ENCODE measurements at places on chromosomes 6 and 20.
A peak's percentile ranks its signal among the peaks of the same experiment; 100 is the strongest.

- no peak for DNase-seq
Measured at GRCh38 chr6:70110126-70111022, 192.5 kb downstream of the COL9A1 start.

DNA sequence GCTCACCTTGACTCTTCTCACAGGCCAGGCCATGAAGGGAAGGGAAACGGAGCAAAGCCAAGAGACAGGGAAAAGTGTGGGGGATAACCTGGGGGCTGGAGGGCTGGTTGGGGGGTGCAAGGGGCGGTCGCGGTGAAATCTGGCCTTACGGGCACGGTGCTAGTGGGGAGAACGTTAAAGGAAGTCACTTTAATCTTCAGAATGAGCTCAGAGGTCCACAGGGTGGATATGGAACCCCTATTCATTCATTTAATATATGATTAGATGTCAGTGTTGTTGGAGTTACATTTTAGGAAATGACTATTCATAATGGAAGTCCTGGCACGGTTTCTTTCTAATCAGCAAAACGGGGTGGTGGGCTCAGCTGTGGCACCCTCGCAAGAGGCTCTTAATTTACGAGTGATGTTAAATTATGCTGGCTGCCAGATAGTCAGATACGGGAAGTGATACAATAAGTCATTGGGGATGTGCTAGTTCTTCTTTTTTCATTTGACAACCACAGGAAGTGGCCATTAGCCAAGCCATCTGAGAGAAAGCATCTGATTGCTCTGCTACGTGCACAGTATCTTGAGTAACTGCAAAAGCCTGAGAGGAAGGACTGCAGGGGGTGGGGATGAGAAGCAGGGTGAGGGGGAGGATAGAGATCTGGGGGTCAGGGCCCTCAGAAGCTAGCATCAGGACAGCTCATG, 253.0 kb downstream of the QKI start:
- DNase-seq: peak; percentile 92

GRCh38 chr6:114247101-114247500, 95.7 kb downstream of the HS3ST5 start:
- no peak for DNase-seq

DNA sequence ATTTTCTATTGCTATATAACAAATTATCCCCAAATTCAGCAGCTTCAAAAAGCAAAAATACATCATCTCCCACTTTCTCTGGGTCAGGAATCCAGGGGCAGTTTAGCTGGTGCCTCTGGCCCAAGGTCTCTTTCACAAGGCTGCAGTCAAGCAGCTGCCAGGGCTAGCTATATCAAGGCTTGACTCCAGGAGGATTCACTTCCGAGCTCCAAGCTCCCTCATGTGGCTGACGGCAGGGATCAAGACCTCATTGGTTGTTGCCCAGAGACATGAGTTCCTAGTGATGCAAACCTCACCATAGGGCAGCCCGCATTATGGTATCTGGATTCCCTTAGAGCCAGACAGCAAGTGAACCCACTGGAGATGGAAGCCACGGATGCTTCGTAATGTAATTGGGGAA, 1.3 kb upstream of the VNN1 start:
- peak; percentile 89 for DNase-seq

DNA sequence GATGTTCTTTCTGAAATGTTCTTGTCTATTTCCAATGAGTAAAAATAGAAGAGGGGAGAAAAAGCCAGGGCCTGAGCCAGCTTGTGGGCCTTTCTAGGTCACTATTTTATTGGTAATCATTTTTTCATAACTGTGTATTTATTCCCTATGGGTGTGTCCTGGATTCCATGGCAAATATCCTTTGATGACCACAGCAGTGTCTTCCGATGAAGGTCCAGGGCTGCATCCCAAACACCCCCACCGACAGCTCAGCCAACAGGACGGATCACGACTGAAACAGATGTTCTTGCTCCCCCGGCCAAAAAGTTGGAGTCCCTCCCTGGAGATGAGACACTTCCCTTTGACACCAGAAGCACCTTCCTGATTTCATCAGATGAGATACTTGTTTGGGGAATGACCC, 105.4 kb upstream of the PLEKHG1 start:
- DNase-seq: no peak

GRCh38 chr6:79842376-79843040, 104.8 kb downstream of the ELOVL4 start:
- no peak for DNase-seq

DNA sequence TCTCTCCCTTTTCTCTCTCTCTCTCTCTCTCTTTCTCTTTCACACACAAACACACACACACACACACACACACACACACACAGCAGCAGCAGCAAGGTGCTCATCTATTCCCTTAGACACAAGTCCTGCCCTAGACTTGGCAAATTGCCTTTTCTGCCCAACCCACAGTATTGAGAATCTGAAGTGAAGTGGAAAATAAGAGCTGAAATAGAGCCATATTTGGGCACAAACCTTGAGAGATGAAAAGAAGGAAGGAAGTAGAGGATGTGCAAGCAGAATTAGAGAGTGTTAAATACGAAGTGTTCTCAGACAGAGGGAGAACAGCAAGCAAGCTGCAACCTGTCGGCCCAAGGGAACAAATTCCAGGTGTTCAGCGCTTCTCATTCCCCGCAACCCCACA, 557.5 kb upstream of the NOX3 start:
- DNase-seq: no peak

DNA sequence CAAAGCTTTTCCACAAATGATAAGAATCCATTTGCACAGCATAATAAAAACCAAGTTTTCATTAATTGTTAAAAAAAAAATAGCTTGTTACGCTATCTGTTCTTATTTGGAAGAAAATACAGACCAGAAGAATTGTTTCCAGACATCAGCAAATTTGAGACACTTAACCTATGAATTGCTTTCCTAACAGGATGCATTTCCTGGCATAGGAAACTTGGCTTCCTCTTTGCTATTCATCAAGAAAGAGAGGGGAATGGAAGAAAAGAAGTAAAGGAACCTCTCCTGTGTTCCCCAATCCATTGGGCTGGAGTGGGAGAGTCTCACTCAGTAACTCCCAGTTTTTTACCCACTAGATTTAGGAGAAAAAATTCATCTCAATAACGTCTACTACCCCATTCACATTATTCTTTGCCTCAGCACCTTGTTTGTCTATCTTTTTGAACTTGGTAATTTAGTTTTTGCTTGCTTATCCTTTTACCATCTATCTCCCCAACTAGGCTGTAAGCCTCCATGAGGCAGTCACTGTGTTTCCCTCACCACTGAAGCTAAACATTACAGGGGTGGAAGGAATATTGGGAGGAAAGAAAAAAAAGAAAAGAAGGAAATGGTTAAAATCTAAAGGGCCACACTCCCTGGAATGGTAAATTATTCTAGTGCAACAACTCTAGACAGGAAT, 150.3 kb downstream of the COL21A1 start:
- no peak for DNase-seq

DNA sequence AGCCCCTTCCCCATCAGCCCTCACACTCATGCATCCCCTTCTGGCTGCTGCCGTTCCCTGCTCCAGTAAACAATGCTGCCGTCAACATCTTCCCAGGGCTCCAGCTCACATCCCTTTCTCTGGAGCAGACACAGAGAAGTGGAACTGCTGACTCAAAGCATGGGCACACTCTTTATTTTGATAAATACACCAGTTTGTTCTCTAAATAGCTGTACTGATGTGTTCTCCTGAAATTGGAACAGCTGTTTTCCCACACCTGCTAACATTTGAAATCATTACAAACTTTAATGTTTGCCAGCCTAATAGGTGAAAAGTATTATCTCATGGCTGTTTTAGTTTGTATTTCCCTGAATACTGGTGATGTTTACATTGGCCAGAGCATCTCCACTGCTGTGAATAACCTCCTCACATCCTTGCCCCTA, 102.1 kb upstream of the NXT1 start:
- DNase-seq: no peak

GRCh38 chr20:53034899-53035298, 62.7 kb downstream of the TSHZ2 start:
- DNase-seq: no peak

DNA sequence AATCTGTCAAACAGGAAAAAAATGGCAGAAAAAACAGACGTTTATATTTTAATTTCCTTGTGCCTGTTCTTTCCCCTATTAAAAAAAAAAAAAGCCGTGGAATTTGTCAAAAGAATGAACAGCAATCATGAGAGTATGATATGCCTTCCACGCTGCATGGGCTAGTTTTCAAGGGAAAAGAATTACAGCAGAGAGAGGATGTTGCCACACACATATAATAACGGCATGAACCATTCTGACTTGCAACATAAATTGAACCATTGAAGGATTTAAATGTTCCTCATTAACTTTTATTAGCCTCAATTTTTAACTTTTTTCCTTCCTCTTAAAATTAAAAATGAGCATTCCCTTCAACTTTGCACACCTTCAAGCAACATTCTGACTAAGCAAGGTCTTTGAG, 301.8 kb downstream of the FOXC1 start:
- no peak for DNase-seq

- DNase-seq: no peak
Measured at GRCh38 chr6:72869621-72870020, 247.8 kb downstream of the KCNQ5 start.

- DNase-seq: no peak
Measured at GRCh38 chr20:35985806-35986205, 17.4 kb downstream of the CNBD2 start.

GRCh38 chr6:169035385-169036240, 218.0 kb downstream of the THBS2 start:
- no peak for DNase-seq

DNA sequence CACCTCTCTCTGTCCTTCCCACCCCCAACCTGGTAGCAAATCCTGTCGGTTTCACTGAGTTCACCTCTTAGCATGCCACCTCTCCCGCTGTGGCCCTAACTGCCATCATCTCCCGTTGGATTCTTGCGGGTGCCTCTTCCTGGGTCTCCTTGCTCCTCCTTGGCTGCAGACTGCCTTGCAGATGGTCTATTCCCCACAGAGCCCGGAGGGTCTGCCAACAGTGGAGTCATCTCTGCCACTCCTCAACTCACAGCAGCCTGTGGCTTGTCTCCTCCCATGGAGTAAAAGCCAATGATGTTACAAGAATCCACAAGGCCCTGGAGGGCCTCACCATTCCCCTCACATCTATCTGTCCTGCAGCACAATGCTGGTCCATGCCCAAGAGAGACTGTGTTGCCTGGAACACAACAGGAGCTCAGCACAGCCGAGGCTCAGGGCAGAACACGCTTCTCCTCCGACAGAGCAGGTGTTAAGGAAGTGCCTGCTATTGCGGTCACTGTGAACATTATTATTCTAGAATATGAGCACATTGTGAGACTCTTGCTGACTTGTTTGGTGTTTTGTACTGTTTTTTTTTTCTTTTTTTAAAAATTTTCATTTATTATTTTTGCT, 241.8 kb upstream of the SULF2 start:
- peak; percentile 16 for DNase-seq

- DNase-seq: no peak
Measured at GRCh38 chr6:116173928-116174327, 48.0 kb upstream of the COL10A1 start.

- no peak for DNase-seq
Measured at GRCh38 chr6:149031859-149032598, 285.2 kb downstream of the UST start.

GRCh38 chr6:54801669-54802068, 44.9 kb upstream of the FAM83B start:
- no peak for DNase-seq

- no peak for DNase-seq
Measured at GRCh38 chr6:24324617-24325016, 33.2 kb downstream of the DCDC2 start.

DNA sequence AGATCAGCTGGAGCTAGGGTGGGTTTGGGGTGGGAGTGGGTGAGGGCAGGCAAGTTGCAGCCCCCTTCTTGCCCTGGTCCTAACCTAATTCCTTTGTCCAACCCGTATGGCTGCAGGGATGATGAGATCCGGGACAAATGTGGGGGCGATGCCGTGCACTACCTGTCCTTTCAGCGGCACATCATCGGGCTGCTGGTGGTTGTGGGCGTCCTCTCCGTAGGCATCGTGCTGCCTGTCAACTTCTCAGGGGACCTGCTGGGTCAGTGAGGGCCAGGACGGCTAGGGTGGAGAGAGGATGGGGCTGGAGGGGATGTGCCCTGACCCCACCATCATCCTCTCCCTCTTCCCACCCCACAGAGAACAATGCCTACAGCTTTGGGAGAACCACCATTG, 12.0 kb downstream of the TMEM63B start:
- no peak for DNase-seq

DNA sequence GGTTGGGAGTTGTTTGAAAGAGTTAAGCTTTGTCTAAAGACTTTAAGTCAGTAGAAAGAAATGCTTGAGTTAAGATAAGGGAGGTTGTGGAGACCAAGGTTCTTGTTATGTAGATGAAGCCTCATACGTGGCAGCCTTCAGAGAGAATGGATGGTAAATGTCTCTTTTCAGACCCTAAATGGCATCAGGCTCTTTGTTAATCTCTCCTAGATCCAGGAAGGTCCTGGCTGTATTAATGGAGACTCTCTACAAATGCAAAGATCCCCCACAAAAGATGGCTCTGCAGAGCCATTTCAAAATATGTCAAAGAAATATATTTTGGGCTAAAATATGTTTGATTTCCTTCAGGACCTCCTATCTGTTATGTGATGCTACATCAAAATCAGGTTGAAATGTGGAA, 161.6 kb downstream of the ADAT2 start:
- no peak for DNase-seq

DNA sequence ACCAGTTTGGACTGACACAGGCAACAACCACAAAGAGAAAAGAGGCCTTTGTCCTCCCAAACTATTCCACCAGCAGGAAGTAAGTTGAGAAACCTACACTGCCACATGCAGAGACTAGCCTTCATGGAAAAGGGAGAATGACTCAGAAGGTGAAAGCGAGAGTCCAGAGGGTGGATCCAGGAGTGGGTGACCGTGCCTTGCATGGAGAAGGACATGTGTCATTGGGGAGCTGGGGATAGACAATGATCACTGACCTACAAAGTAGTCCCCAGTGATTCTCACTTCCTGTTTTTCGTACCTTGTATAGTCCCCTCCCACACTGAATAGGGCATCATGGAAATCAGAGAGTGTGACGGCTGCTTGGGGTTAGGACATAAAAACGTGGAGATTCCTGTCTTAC, 91.9 kb downstream of the MYLK4 start:
- no peak for DNase-seq

DNA sequence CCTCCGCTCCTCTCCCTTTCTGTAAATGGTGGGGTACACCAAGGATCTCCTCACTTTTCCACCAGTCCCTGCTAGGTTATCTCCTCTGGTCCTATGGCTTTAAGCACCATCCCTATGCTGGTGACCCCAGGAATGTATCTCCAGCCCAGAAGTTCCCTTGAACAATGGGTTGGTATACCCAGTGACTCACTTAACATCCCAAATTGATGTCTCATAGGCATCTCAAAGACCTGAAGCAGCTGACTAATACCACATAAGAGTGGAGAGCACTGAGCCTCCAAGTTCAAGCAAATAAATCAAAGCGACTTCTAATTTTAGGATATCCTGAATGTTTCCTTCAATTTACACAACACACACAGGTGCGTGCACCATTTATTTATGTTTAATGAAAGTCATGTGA, 48.3 kb downstream of the ADGRF1 start:
- DNase-seq: no peak

- DNase-seq: no peak
Measured at GRCh38 chr6:70991253-70991652, 34.4 kb upstream of the B3GAT2 start.

- DNase-seq: no peak
Measured at GRCh38 chr20:13355411-13355810, 134.3 kb downstream of the ISM1 start.

Measured in pons (tissue), 1 donor.